ENCODE measurements at places on chromosomes 4 and X.

DNA sequence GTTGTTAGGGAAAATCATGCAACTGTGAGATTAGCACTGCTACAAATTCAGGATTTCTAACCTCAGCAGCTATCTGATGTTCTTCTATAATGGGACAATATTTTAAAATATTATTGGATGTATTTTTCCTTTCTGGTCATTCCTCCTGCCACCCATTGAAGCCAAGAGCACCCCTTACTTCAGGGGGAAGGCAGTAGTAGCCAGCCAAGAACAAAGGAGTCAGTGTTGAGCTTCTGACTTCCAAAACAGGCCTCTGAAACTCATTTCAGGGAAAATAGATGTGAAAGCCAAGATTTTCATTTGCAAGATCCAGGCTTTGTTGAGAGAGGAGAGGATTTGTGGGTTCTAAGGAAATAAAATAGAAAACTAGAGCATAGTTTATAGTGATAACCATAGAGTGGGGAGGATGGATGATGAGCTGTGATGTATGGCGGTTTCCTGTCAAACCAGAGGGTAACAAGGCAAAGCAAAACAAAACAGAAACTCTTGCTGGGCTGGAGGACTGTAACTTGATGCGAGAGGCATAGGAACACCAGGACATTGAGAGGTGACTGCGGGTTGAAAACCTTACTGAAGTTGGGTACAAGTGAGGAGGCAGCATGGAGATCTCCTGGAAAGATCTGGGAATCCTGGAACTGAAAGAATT lies 173.7 kb upstream of the LEF1 start:
- DNase-seq: no peak

DNA sequence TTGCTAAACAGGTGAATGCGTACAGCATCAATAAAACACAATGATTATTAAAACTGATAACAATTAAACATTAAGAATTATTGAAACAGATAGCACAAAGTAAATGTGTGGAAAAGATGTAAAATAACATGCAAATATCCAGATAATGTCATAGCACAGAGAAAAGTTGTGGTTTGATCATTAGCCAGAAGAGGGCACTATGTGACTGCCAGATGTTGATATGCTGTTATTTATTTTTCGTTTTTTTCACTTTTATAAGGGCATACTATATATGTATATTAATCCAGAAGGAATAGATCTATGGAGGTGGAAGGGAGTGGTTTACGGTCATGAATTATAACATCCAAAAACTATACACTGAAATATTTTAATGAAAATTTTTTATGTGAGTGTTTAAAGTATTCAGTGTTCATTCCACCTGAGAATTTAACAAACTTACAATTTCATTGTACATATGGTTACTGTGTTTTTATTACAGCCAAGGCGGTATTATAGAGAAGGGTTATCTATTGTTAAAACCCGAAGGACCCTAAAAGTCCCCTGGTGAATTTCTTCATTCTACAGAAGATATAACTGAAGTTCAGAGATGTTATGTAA lies 211.9 kb upstream of the UGT8 start:
- DNase-seq: peak; percentile 4

GRCh38 chrX:15359701-15360100 lies 24.4 kb upstream of the PIGA start:
- DNase-seq: no peak

GRCh38 chr4:67680581-67681222 lies 20.3 kb downstream of the UBA6 start:
- no peak for DNase-seq

DNA sequence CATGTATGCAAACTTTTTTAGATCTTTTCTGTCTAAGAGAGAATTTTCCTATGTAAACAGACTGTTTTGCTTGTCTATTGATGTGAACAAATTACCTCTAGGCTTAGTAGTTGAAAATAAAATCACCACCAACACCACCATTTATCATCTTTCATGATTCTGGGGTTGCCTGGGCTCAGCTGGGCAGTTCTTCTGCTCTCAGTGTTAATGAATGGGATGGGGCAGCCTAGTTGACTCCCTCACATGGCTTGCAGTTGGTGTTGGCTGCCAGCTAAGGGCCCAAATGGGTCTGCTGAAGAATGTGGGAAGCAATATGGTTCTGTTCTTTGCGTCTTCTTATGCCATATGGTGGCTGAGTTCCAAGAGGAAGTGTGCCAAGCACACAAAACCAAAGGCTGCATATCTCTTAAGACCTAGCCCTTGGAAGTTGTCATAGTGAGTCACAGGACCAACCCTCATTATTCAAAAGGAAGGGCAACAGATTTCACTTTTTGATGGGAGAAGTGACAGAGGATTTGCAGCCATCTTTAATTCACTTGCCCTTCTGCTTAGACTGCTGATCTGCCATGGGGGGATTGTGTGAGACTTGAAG lies 17.9 kb downstream of the REELD1 start:
- DNase-seq: no peak

DNA sequence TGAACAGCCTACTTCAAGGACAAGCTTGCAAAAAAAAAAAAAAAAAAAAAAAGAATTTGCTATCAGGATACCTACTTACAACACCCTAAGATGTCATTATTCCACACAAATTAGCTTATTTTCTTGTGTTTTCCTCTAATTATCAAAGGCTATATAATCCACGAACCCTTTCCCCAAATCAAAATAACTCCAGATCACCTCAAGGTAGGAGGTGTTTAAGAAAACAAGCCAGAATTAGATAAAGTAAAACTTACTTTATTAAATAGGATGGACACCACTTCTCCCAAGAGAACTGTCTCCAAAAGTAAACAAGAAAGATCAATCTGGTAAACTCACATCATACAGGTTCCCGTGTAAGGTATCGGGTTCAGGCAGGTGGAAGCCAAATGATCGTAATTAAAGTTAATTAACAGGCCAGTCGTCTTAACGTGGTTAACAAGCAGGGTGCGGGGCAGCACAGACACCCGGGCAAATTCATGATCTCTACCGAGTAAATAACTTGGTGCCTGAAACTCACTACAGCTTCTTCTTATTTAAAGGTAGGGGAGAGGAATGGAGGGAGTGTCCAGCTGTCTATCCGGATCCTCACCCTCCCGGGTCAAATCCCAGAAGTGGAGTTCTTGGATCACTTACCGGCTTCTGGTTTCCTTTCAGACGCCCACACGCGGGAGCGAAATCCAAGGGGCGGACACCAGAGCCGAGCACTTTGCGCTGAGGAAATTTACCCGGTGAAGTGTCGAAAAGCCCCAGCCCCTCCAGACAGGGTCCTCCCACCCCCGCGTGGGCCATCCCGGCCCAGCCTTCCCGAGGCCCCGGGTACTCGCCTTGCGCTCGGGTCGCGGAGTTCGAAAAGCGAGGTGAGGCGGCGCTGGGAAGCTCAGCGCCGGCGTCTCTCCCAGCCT lies 708 bp downstream of the ARAP2 start:
- DNase-seq: no peak

GRCh38 chr4:20281453-20281852 lies 29.7 kb downstream of the SLIT2 start:
- DNase-seq: no peak

DNA sequence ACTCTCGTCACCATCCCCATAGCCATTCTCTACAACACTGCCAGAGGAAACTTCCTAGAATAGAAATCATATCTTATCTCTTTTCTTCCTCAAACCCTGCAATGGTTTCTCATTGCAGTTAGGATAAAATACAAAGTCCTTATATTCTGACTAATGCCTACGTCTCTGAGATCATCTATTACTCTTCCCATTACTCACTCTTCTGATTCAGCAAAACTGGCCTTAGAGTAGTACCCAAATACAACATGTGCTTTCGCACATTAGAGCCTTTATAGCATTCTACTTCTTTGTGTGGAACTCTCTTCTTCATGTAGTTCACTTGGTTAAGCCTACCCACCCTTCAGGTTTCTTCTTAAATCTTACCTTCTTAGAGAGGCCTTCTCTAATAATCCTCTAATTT lies 28.0 kb downstream of the LHFPL1 start:
- no peak for DNase-seq

DNA sequence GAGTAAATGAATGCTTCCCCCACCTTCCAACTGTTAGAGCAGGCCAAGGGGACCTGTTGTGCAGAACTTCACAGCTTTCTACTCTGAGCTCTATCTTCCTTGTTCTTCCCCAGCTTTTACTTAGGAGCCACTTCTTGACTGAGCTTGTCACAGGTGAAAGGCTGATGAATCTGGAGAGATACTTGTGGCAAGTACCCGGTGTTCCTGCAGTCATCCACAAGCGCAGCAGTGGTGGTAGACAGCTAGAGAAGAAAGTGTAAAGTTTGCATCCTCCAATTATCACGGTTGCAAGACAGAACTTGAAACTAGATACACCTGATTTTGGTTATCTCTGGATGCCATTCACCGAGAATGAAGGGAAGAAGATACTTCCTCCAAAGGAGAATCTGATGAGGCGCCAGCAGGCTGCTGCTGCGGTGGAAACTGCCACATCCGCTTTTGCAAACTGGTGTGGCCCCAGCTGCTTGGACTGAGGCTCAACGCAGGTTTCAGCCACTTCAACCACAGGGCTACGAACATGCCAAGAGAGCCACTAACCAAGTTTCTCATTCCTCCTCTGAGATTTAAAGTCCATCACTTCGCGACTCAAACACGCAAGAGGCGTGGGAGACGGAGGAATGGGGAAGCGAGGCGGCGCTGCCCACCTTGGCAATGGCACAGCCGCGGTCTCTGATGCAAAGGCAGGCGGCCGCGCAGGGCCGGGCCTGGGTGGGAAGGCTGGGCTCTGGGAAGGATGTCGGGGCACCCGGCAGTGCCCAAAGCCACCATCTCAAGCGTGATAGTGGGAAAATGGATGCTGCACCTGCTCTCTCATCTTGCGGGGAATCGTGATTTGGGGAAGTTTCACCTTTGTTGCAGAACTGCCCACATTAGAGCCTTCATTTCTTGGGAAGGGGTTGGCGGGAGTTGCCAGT lies 1.3 kb upstream of the FHIP1A start:
- peak; percentile 64 for DNase-seq

DNA sequence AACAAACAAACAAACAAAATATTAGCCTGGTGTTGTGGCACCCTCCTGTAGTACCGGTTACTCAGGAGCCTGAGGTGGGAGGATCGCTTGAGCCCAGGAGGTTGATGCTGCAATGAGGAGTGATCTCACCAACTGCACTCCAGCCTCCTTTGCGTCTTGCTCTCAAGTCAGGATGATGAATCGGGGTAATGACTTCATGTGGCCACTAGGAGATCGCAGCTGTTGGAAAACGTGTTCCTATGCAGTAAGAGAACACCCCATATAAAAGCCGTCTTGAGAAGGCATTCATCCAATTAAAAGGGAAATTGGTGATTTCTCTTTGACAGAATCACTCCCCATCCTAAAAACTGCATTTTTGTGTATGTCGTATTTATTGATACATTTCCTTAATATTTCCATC lies 6.9 kb downstream of the CCNB3 start:
- DNase-seq: no peak

DNA sequence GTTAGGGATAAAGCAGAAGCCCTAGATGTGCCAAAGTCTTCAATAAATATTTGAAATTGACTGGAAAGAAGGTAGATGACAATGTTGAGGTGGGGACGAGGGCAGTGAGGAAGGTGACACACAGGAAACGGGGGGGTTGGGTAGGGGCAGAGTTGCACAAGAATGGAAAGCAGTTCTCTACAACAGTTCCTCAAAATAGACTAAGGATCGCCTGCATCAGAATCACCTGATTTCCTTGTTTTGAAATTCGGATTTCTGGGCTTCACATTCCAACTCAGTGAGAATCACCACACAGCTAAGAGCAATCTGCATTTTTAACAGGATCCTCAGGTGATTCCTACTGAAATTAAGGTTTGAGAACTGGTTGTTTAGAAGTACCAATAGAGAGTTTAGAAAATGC lies 70.6 kb downstream of the ARFIP1 start:
- no peak for DNase-seq

- no peak for DNase-seq
Observed at GRCh38 chr4:32826169-32826568, 2106.0 kb downstream of the PCDH7 start.

DNA sequence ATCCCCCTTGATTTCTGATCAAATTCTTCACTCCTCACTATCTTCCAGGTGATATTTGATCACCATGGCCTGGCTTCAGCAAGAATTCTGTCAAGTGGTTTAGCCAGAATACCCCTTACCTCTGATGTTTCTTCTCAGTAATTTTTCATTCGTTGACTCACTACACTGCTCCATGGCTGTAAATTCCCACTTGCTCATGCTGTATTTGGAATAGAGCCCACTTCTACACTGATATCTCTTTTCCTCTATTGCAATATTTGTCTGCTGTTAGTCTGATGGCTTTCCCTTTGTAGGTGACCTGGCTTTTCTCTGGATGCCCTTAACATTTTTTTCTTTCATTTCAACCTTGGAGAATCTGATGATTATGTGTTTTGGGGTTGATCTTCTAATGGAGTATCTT lies 73.9 kb upstream of the DIPK2B start:
- no peak for DNase-seq

DNA sequence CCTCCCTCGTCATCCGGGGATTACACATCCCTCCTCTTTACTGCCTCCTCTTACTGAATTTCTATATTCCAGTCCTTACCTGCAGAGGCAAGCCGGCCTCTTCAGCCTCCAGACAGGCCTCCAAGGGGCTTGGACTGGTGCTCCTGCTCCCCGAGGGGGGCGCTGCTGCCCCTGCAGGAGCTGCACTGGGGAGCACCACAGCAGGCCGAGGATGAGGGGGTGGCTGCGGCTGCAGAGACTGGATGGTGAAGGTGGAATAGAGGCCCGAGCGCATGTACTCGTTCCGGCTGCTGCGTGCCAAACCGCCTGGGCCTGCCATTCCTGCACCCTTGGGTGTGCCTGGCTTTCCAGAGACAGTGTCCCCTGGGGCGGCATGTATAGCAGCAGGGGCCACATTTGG lies 9.1 kb upstream of the CFP start:
- no peak for DNase-seq

DNA sequence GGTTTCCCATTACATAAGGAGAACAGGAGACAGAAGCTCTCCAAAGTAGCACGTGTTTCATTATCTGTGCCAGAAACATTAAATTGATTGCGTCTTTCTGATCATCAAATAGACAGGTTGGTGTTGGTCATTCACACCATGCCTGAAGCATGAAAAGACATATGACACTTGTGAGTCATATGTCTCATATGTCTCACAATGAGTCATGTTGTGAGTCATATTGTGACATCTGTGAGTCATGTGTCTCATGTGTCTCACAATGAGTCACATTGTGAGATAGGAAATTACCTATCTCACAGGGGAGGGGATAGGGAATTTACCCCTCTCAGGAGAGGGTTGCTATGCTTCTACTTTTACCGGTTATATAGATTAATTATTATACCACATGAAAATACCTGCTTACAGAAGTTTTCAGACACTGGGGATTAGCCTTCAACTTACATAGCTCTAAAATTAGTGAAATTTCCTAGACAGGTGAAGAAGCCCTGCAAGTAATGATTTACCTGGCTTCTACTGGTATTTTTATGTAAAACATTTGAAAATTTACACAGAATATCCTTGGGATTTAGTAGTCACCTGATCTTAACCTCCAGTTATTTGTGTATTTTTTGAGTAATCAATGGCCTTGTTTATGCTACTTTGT lies 80.8 kb downstream of the NPFFR2 start:
- no peak for DNase-seq

- DNase-seq: no peak
Observed at GRCh38 chrX:29561417-29561816, 653.9 kb upstream of the MAGEB2 start.

Data from GM12891 (cell line).